ENCODE measurements at places on chromosomes 7 and 10.

- no peak for DNase-seq
Measured at GRCh38 chr10:21161647-21162046, 264.5 kb upstream of the NEBL start.

DNA sequence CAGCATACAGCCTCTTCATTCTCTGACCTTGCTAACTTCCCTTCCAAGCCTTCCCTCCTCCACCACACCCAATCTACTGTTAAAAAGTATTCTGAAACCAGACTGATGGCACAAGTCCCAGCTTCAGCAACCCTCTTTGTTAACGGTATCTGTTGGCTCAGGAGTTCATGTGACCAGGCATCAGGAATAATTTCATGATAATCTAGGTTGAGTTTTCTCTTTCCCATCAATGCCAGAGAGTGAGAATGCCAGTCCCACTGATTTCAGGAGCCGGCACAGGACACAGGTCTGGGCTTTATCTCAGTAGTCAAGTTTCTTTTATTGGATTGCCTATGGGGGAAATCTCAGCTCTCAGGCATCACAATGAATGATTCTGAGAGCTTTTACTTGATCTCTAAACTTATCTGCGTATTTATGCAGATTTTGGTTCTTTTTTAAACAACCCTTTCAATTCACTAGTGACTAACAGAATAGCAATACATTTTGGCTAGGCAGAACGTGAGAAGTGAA lies 231.0 kb upstream of the LYZL1 start:
- no peak for DNase-seq

DNA sequence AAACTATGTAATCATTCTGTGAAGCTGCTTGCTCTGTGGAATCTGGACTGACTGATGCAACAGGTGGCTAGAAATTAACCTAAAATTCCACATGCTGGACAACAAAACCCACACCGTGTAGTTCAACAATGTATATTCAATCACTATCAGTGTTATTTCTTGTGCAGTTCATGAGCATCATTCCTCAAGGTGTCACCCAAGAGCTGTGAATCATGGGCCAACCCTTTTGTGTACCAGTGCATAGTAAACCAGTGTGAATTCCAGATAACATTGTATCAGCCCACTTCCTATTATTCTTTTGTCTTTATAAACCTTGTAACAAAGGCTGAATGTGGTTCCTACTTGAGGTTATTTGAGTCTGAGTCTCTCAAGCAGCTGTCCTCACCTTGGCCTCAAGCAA lies 905.2 kb upstream of the ZNF722 start:
- no peak for DNase-seq

GRCh38 chr7:70694971-70695794 lies 436.8 kb upstream of the GALNT17 start:
- no peak for DNase-seq

DNA sequence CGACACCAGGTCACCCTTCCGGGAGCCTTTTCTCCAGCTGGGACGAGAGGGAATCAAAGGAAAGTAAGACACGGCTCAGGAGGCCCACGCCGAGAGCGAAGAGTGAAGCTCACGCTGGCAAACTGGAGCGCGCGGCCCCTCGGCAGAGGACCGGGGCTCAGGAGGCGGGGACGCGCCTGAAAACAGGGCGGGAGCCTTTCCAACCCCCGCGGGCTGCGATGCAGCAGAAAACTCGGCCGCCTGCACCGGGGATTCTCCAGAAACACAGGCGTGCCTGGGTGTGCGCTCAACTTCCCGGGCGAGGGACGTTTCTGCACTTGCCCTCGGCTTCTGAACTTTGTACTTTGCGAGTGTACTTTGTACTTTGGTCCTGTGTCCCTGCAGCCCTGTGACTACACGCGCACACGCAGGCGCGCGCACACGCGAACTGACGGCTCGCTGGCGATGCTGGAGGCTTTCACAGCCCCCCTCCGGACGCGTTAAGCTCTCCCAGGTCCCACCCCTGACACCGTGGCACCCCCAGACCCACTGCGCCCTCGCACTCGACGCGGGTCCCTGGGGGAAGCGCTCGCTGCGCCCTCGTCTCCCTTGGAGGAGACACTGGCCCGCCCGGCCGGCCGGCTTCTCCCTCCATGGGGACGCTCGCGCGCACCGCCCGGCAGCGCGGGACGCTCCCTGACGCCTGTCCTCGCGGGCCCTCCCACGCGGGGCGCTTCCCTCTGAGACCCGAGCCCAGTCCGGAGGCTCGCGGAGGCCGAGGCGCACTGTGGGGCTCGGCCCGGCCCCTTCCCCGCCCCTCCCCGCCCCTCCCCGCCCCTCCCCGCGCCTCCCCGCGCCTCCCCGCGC lies 588 bp upstream of the PAOX start:
- peak; percentile 45 for DNase-seq

- no peak for DNase-seq
Measured at GRCh38 chr7:158549616-158550393, 37.8 kb downstream of the PTPRN2 start.

DNA sequence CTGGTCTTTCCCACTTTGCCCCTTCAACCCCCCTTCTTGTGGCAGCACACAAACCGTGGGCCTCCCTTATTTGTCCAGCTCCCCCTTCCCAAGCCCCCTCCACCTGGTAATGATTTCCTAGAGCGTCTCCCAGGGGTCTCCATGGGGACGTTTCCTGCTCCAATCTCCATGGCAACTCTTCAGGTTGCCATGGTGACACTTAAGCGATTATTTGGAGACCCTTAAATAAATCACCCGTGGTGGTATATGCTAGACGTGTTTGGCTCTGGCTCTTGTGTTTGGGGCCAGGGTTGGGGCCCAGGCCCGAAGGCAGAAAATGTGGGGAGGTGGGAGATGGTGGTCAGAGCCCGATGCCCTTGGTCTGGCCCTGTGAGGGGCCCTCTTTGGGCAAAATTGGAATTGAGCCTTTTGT lies 41.1 kb upstream of the DLG5 start:
- DNase-seq: no peak

GRCh38 chr7:74482629-74483401 lies 29.1 kb downstream of the GTF2IRD1 start:
- DNase-seq: no peak

DNA sequence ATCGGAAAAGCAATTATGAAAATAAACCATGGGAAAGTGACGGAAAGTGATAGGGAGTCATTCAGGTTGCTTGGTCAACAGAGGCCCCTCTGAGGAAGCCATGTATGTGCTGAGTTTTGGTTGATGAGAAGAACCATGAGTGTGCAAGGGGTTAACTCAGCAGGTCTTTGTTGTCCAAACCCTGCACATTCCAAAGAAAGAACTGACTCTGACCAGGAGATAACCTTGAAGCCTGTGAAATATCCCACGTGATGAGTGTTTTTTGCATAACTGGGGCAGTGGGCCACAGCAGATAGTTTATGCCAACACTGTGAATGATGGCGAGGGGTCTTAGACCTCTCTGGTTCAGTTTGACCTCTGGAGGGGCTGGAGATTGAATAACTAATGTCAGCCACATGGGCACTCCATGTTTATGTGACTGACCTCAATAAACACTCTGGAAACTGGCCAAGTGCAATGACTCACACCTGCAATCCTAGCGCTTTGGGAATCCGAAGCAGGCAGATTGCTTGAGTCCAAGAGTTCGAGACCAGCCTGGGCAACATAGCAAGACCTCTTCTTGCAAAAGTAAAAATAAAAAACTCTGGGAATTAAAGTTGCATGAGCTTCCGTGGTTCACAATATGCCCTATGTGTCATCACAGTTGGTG lies 154.0 kb upstream of the FOXK1 start:
- no peak for DNase-seq

- no peak for DNase-seq
Measured at GRCh38 chr10:111709603-111710002, 474.0 kb downstream of the GPAM start.

- DNase-seq: no peak
Measured at GRCh38 chr10:108203905-108204527, 1039.5 kb upstream of the SORCS1 start.

- no peak for DNase-seq
Measured at GRCh38 chr7:114901771-114902170, 20.1 kb upstream of the MDFIC start.

- DNase-seq: no peak
Measured at GRCh38 chr7:107951172-107951787, 51.7 kb downstream of the LAMB1 start.

GRCh38 chr10:118511711-118512110 lies 83.7 kb downstream of the PRLHR start:
- no peak for DNase-seq

- no peak for DNase-seq
Measured at GRCh38 chr10:3033925-3034324, 33.4 kb upstream of the PFKP start.

- no peak for DNase-seq
Measured at GRCh38 chr7:64559206-64559605, 3.7 kb downstream of the ZNF680 start.

DNA sequence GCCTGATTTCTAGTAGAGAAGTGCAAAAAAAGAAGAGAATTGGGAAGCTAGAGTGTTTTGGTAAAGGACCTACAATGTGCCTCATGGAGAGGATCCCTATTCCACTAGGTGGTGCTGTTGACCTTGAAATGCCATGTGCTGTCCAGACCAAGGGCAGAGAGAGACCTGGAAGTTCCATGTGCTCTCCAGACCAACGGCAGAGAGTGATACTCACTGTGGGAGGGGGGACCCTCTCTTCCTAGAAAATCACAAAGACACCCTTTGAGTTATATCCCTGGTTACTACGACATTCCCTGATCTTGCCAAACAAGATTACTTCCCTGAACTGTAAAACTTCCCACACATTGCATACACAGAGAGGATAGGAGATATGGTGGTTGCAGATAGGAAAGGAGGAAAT lies 212.7 kb upstream of the ZNF804B start:
- no peak for DNase-seq

DNA sequence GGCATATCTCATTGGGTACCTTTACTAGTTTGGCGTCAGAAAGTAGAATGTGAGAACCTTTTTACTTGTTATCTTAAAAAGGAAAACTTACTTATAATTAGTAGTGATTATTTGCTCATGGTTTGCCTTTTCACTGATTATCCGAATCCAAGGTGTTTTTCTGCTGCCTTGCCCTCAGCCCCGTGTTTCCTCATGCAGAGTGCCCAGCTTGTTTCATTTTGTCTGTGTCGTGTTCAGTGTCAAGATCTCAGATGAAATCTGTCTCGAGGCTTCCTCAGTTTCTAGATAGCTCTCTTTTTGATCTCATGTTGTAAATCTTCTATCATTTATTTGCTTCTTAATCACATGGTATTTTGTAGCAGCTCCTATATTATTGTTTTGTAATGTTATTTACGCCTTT lies 30.1 kb downstream of the RPA3 start:
- DNase-seq: no peak

GRCh38 chr7:27997188-27997707 lies 183.3 kb downstream of the JAZF1 start:
- DNase-seq: no peak

GRCh38 chr7:46256870-46257661 lies 336.0 kb upstream of the IGFBP3 start:
- DNase-seq: no peak

DNA sequence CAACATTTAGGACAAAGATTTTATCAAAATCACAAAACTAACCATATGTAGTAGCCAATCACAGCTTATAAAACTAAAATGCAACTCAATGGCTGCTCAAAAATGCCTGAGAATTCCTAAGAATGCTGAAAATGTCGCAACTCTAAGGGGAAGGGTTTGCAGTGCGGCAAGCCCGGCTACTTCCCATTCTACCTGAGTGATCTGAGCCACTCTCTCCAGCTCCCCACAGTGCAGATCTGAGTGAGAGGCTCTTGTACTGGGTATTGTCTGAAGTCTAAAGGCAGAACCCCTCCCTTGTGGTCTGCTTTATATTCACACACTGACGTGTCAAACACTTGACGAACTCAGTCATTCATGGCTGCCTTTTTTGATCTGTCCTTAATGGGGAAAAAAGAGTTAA lies 28.9 kb downstream of the RAB11FIP2 start:
- DNase-seq: no peak

- no peak for DNase-seq
Measured at GRCh38 chr10:12663863-12664262, 314.5 kb downstream of the CAMK1D start.

GRCh38 chr7:1243964-1244416 lies 11.3 kb downstream of the UNCX start:
- no peak for DNase-seq

- DNase-seq: no peak
Measured at GRCh38 chr7:19554581-19554980, 154.3 kb downstream of the POLR1F start.

DNA sequence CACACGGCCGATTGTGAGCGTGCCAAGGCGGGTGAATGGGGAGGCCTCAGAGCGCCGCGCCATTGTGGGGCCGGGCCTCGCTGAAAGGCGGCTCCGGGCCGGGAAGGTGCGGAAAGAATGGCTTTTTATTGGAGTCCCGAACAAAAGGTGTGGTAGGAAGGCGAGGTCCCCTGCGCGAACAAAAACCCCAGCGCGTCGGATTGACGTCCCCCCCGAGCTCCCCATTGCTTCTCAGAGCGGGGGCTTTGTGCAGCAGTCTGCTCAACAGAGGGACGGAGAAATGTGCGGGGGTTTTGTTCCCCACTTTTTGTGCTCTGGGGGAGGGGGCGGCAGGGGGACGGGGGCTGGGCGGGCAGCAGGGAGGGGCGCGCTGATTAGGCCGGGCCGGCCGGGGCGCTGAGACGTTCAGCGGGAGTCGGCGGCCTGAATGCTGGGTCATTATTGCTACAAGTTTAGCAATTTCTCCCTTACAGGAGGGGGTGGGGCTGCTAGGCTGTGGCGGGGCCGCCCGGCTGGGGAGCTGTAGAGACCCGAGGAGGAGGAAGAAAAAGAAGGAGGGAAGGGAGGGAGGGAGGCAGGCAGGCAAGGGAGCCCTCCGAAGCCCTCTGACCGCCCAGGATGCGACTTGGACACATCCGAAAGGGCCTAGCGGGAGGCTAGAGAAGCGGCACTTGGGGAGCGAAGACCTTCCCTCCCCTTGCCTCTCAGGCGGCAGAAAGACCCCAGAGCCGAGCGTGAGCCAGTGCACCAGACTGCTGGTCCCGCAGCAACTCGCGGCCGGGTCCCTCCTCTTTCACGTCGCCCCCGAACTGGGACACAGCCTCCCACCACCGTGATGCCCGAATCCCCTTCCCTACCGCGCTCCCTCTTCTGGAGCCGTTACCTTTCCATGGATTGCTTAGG lies 4.6 kb downstream of the NKX2-3 start:
- no peak for DNase-seq

DNA sequence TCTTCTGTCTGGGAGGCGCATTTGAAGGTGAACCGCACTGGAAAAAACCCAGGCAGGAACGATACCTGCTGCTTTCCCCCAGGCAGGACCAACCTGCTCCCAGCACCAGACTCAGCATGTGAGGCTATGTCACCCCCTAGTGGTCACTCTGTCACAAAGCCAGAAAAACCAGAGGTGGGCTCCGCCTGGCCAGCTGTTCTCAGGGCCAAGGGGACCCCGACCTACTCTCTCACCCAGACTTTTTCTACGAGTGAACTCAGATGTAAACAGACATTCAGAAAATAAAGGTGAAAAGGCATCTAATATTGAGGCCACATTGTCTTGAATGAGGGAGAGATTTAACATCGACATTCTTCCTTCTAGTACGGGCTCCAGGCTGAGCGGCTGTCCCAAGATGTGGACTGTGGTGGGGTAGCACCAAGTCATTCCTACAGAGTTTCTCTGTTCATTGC lies 117.3 kb downstream of the PRKAG2 start:
- peak; percentile 34 for DNase-seq

DNA sequence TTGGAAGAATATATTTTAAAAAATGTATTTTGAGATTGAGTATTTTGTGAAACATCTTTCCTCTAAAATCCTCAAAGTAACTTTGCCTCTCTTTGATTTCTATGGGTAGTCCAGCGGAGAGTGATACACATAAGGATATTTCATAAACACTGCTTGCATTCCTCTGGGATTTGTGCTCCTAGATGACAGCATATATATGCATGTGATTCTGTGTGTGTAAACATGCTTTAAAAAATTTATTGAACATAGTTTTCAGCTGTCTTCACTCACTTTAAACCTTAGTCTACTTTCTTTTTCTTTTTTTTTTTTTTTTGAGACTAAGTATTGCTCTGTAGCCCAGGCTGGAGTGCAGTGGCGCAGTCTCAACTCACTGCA lies 84.6 kb downstream of the KAT6B start:
- no peak for DNase-seq
